ENCODE measurements at places on chromosomes 1 and 21.

DNA sequence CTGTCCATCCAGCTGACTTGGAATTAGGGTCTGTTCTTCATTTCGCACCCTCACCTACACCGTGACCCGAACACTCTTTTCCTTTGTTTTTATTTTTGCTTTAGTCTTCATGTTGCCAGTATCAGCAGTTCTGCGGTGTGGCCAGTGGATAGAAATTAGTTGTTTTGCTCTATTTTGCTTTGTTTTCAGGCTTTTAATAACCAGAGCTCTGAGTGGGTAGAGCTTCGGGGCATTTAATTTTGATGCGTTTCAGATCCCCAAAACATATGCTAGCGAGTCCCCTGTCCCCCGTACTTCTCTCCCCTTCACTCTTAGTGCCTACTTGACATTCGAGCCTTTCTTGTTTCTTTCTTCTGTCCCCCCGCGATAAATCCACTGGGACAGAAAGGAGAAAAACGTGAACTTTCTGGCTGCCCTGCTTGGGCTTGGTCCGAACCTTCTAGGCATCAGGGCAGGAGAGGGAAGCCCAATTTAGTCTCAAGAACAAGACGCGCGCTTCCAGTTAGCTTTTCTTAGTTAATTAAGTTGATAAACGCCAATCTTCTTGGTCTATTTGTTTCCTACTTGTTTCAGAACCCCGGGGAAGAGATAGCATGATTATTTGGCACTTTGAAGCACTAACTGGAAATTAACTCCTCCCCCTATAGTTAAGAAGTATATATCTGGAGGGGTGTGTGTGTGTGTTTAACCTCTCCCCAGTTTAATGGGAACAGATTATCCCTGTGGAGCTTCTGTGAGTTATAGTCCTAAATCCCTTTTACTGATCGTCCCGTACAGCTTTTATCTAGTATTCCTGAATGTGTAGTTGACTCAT lies 839 bp downstream of the SWT1 start:
- DNase-seq = peak; percentile 39

DNA sequence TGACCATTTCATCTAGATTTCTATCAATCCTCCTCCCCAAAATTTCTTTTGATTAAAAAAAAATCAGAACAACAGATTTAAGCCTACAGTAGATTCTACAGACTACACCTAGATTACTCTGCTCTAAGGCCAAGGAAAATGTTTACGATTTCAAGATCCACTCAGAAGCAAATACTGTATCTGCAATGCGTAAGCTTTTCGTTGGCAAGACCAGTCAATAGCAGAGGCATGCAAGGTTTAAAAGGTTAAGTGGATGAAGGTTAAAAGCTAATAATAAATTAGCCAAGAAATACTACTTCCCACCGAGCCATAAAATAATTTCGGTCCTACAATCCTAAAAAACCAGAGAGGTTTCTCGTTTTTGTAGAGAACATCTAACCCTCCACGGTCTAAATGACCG lies 1.3 kb downstream of the CLSTN1 start:
- no peak for DNase-seq

DNA sequence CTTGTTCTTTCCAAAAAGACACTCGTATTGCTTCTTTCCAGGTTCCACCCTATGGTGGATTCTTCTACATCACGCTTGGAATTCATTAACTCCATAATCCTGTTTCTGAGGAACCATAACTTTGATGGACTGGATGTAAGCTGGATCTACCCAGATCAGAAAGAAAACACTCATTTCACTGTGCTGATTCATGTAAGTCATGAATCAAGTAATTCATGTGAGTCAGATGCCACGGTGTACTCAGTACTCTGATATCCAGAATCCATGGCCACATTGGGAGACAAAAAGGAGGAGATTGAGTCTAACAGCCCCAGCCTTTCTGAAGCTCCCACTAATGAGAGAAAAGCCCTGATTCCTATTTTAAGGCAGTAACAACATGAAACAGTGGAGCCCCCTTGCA lies 7.4 kb downstream of the CHI3L2 start:
- no peak for DNase-seq

- DNase-seq = no peak
Observed at GRCh38 chr21:26473471-26473870, 99.6 kb downstream of the CYYR1 start.

DNA sequence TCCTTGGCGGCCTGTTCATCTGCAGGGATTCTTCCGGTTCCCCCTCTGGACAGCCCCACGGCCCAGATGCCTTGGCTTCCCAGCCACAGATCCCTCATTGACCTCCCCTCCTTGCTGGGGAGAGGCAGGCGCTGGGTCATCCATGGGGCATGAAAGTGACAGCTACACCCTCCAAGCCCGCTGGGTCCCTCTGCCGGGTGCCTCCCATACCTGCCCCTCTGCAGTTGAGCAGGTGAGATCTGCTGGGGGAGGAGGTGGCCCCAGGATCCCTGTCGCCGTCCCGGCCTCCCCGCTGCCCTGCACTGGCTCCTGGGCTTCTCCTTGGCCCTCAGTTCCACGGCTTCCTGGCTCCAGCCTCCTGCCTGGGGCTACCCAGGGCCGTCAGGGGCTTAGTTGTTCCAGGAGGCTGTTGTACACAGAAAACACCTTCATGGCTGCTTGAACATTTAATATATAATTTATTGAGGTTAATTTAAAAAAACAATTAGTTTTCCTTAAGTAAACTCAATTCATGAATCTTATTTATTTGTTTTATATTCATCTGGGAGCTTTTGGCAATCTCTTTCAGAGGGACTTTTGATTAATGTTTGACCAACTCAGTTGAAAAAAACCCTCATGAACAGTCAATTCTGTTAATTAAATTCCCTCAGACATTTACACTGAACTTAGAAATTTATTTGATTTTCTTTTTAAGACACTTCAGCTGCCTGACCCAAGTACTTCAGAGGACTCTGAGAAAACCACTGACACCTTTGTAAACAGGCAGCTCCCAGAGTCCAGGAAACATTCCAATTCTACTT lies 67.6 kb upstream of the ABCG1 start:
- no peak for DNase-seq

GRCh38 chr1:30257322-30257721 lies 466.1 kb downstream of the MATN1 start:
- DNase-seq = no peak

DNA sequence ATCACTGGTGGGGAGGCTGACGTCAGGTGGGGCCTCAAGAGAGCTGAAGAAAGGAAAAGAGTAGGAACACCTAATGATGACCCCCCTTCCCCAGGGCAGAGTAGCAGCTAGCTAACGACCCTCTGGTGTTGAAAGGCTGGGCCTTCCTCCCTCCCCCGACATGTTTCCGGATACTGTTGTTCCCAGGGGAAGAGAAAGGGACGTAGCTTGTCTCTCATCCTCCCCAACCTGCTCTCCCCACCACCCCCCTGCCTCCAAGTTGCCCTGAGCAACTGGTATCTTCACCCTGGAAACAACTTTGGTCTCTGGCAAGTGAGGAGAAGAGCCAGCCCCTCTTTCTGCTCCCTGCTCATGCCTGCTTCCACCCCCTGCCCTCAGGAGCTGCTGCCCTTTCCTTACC lies 2.4 kb downstream of the SEMA6C start:
- DNase-seq = no peak

GRCh38 chr1:81242103-81242502 lies 558.6 kb upstream of the ADGRL2 start:
- no peak for DNase-seq

DNA sequence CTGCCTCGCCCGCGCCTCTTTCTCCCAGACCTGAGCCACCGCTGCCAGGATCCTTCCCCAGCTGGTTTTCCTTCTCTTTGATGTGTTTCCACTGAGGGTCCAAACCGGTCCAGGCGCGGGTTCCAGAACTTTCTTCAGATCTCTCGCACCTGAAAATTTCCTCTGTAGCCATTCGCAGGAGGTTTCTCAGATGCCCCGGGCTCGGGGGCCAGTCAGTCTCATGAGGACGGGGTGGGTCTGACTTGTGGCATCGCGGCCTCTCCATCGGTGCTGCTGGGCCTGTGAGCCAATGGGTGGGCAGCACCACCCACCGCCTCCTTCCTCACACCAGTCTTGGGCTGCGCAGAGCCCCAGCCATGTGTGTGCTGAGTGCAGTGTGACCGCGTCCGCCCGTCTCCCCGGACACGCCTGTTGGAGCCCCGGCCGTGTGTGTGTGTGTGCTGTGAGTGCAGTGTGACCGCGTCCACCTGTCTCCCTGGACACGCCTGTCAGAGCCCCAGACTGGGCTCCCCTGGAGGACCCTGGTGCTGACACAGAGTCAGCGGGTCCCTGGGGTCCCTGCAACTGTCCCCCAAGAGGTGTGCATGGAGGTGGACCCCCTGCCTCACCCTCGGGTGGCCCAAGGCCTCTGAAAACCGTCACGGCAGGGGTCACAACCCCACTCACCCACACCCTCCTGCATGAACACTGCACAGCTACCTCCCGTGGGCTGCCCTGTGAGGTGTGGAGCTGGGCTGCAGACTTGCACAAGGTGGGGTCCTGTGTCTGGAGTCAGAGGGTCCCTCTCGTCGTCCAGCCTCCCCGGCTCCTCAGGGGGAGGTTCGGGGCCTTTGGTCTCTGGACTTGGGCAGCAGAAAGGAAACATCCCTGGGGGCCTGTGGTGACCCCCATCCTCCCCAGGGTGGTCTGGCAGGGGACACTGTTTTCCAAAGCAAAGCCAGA lies 20.2 kb downstream of the COL18A1 start:
- DNase-seq = no peak

DNA sequence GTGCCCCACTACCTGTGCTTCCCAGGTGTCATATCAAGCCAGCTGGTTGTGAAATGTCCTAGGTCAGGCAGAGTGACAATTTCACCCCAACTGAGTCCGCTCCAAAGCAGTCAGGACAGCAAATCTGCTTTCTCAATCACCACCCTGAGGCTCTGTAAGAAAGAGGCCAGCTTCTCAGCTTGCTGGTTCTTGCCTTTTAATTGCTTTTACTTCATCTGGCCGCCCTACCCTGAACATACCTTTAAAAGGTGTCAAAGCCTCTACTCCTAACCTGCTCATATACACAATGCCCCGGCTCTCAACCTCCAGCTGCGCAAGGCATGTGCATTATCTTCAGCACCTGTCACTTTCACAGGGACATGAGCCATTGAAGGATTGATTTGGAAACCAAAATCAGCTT lies 581.6 kb downstream of the NPHP4 start:
- no peak for DNase-seq

GRCh38 chr1:244801246-244801645 lies 34.2 kb upstream of the COX20 start:
- peak; percentile 88 for DNase-seq

- no peak for DNase-seq
Observed at GRCh38 chr1:30637183-30637980, 86.0 kb downstream of the MATN1 start.

- DNase-seq = no peak
Observed at GRCh38 chr1:52677076-52677806, 20.9 kb downstream of the COA7 start.

GRCh38 chr1:196183941-196184340 lies 424.3 kb downstream of the KCNT2 start:
- DNase-seq = no peak

DNA sequence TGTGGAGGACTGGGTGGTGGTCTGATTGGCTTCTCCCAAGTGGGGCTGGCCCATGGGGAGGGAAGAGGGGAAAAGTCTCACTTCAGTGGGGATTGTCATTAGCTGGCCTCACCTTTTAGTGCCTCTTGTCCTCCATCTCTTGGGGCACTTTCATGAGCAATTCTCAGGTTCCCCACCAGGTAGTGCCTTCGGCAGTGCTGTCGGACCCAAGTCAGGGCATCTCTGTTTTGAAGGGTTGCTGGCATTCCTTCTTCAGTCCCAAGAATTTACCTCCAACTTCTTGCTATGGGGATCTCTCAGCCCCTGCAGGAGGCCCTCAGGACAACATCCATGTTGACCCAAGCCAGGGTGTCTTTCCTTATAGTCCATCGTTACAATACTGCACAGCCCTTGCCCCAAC lies 54.7 kb upstream of the F3 start:
- DNase-seq = no peak

- no peak for DNase-seq
Observed at GRCh38 chr1:42752284-42752683, 12.2 kb upstream of the CLDN19 start.

DNA sequence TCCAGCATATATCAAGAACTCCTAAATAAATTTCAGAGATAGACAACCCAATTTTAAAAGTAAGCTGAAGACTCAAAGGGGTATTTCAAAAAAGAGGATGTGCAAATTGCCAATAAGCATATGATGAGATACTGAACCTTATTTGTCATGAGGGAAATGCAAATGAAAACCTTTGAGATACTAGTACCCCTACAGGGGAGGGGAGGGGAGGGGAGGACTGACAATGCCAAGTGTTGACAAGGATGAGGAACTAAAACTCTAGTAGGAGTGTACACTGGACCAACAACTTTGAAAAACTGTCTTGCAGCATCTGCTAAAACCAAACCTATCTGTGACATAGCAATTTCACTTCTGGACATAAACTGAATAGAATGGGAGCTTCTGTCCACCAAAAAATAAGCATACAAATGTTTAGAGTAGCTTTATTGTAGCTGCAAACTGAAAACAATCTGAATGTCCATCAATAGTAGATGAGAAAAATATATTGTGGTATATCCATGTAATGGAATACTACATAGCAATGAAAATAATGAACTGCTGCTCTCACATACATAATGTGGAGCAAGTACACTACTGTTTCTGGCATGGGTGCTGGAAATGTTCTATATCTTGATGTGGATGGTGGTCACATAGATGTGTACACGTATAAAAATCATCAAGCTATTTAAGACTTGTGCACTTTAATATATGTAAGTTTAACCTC lies 57.2 kb downstream of the CDK18 start:
- DNase-seq = no peak

- no peak for DNase-seq
Observed at GRCh38 chr1:119797606-119798005, 13.7 kb downstream of the REG4 start.

DNA sequence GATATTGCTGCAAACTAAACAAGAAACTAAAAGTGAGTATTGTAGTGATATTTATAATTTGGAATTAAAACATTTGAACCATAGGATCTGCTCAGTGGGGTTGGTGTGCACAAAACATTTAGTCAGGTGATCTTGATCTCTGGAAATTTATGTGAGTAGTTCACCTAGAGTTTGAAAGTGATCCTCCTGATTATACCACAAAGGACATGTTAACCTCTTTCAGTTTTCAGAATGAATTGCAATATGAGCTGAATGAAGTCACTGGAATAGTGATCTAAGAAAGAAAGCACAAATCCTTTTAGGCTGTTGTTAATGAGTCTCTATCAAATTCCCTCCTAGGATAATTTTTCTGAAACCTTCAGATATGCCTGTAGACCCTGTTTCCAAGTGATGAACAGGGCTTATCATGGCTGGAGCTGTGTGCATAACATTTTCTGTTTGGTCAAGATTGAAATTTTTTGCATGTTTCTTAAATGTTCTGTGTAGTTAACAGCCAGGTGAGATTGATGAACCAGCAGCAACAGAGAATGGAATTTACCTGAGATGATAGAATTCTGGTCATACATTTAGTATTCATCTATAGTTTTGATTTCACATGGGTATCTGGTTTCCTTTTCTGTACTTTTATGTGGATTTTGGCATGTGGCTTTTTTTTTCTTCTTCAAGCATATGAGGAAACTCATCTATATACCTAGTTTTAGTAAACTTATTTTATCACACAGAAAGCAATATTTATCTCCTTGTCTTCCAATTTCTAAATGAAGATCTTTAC lies 25.5 kb downstream of the CDC14A start:
- no peak for DNase-seq

- DNase-seq = peak; percentile 24
Observed at GRCh38 chr1:111015222-111015621, 51.5 kb upstream of the LRIF1 start.

- no peak for DNase-seq
Observed at GRCh38 chr1:52343979-52344378, 22.0 kb downstream of the CC2D1B start.

Data from NAMALWA (cell line).